Common myeloid progenitor, CD34-positive (primary cell): ENCODE measurements at places on chromosomes 16 and 17.
A peak's percentile ranks its signal among the peaks of the same experiment; 100 is the strongest.

GRCh38 chr17:43817826-43818225, 15.1 kb downstream of the MPP3 start:
- no peak for DNase-seq

GRCh38 chr17:78475211-78475610, 96.8 kb downstream of the PGS1 start:
- no peak for DNase-seq

DNA sequence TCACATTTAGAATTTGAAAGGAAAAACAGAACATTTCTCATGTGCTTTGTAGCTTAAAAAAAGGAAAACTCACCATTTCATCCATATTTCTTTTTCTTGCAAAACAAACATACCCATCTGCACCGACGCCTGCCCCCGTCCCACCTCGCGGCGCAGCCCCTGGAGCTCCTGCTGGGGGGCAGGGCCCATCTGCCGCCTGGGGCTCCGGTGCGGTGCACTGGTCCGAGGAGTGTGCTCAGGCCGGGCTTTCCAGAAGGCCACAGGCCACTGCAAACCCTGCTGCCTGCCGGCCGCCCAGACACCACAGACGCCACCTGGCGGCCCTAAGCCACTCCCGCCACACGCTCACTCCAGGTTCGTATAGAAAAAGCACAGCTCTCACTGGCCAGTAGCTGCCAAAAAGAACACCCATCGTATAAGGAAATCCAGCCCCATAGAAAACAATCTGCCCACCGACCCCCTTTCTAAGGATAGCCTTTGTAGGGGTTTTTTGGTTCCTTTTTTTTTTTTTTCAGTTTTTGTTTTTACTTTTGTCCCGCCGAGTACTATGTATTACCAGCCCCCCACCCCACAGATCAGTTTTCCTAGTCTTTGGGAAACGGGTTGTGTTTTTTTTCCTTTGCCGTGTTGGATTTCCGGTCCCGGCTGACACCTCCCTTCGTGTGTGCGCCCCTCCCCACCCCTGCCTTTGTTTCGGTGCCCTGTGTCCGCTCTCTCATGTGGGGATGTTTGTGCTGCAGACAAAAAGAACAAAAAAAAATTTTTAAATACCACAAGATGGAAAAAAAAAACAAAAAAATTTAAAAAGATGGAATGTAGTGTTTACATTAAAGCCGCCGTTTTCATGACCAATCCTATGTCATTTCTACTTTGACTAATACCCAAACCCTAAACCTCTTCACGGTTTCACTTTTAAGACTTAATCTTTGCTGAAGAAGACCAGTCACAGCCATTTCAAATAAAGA, 68.8 kb downstream of the AMFR start:
- peak; percentile 74 for DNase-seq

DNA sequence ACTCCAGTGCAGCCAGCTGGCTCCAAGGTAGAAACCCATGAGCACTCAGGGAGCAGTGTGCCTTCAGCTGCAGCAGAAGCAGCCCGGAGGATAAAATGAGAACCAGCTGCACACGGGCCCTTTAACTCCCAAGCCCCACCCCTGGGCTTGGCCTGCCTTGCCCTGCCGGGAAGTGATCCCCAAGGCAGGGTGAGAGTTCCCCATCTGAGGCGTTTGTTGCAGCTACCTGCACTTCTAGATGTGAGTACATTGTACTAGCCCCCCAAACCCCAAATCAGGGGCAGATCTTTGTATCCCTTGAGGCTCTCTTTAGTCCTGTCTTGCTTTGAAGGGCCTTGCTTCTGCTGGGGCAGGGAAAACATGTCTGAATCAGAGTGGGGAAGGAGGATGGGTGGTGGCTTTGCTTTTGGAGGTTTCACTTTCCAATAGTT, at the start of gene MVP:
Gene MVP, plus strand, starts transcription at position 192 of the 431 bp plus-strand sequence. CDS start 10,088 bp downstream, outside the sequence.
- peak; percentile 44 for DNase-seq

DNA sequence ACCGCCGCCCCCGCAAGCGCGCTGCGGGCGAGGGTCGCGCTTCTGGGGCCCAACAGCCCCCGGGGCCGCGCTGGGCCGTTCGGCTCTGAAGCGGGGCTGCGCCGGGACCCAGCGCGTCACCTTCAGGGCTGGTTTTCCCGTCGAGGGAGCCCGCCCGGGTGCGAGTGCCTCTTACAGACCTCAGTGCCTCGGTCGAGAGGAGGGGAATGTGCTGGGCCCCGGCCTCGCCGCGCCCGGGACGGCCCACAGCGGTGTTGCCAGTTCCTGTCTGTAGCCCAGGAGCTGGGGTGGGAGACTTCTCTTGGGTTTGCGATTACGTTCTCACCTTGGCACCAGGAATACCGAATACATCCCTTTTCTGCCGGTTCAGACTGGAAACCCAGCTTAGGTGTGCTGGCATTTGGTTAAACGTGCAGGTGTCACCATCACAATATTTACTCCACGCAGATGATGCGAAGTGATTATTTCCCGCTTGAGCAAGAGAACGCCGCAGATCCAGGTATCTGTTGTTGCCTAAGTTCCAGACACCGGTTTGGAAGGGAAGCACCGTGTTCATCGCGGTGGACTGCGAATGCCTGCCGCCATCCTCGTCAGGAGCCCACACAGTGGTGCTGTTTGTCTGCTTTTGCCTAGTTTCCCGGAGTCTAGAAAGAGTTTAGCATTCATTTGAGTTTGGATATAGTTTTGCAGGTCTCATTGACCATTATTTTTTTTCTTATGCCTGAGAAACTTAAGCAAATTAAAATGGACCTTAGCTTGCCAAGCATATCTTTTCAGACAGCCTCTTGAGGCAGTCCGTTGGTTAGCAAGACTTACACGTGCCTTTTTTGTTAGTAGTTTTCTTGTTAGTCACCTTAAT, 914 bp downstream of the MAP1LC3B start:
- DNase-seq = no peak

GRCh38 chr16:4700380-4700996, 7.1 kb downstream of the NUDT16L1 start:
- DNase-seq = no peak

DNA sequence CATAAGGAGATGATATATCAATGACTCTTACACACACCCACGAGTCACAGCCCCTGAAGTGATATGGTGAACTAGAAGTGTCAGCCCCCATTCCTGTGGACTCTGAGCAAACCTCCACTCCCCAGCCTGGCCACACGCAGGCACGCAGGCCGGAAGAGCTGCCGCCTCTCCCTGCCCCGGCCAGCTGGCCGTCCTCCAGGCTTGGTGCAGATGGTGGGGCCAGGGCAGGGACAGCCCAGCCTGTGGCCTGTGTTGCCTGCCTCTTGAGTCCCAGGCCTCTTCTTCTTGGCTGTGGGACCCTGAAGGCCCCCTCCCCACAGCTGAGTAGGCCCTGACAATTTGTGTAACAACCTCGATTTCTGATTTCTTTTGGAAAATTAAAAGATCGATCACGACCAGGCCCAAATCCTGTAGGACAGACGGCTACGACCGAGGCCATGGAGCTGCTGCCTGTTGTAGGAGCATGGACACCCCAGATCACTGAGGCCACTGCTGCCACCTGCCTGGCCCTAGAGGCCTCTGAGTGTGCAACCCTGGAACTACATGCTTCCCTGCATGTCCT, 10.0 kb upstream of the MPRIP start:
- DNase-seq = peak; percentile 43

DNA sequence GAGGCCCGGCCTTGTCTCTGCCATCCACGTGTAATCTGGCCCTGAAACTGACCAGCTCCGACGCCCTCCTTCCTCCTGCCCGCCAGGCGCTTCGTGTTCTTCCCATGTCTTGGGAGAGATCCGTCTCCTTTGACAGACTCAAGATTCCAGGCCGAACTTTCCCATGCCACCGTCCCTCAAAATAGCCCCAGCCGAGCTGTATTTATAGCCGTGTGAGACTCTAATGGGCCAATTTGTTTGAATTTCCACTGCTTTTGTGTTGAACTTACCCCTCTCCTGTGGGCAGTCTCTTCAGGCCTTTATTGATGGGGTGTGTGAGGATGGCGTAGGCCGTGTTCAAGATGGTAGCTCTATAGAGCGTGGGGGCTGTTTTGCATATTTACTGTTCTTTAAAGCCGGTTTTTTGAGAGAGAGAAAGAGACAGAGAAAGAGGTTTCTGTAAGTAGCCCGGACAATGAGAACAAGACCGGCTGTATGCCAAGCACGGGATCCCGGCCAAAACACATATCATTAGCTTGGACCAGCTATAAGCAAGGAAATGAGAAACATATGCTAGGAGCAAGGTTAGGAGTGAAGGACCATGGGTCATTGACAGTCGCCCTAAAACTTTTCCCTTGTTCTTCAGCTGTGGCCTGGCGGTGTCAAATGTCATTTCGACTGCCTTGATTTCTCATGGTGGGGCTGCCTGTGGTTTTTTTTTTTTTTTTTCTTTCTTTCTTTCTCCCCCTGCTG, 124.5 kb upstream of the ZFHX3 start:
- no peak for DNase-seq

- DNase-seq = peak; percentile 20
Observed at GRCh38 chr17:67628580-67629013, 89.1 kb upstream of the NOL11 start.

- DNase-seq = no peak
Observed at GRCh38 chr17:82388922-82389283, 17.3 kb downstream of the UTS2R start.
